Immature natural killer cell (primary cell): ENCODE measurements at places on chromosomes 7 and 10. TPM values are rescaled to one million over a fixed set of nuclear protein-coding genes. Genes with fewer than 3 reads are reported as not detected.

- DNase-seq = no peak
These were observed 281.0 kb downstream of the RPS24 start for GRCh38 chr10:78314651-78315050.

GPR37 gene
- polyA plus RNA-seq = not detected

DNA sequence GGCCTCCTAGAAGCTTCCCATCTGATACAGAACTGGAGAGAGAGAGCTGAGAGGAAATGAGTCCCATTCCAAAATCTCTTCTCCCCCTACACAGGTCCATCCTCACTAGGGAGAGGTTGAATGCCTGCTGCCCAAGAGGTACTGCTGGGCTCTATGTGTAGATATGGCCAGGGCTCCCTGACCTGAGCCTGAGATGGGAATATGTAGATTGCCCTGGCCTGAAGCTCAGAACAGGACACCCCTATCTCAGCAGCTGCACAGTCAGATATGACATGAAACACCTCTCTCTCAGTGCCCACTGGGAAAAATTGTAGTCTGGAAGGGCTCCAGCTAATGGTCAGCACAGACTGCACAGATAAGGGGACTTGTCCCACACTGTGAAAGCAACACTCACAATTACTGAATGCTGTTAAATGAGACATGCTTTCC is 3.1 kb upstream of the IFIT1B start:
- no peak for DNase-seq

DNA sequence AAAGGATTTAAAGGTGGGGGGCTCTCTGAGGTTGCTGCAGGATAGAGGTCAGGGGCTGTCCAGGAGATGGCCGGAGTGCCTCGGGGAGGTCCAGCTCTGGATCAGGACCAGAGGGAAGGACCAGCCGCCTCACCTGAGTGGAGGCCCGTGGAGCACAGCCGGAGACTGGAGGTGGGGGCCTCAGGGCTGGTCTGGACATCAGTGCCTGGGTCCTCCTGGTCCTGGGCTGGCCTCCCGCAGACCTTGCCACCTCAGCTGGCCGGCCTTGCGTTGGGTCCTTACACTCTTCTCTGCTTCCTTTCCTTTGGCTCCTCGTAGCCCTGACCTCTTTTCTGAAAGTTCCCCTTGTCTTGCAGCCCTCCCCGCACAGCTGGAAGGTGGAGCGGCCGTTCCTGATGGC is 2.0 kb downstream of the SUN1 start:
- DNase-seq = no peak

PKD2L1 gene
- not detected for polyA plus RNA-seq

ELOVL3 gene
- polyA plus RNA-seq = not detected

DNA sequence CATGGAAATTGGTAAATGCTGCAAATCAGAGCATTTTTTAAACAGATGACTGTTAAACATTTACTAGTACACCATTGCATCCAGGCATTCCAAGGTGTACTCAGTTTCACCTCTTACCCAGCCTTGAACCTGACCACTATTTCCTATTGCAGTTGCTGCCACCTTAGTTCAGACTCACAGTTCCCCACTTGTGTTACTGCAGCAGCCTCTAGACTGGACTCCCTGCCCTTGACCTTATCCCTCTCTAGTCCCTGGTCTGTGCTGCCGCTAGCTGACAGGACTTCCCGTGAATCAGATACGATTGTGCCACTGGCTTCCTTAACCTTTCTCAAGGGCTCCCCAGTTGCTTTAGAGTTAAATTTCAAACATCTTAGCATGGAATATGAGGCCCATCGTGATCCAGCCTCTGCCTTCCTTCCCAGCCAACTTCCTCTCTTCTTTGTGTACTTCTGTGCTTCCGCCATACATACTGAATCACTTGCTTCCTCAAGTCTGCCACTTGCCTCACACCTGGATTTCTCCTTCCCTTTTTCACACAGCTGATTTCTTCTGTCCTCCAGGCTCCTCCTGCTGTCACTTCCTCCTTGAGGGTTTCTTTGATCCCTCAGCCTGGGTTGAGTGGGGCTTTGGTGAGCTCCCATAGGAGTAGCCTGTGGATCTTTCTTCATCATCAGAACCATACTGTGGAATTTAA is 118.7 kb upstream of the GJD4 start:
- no peak for DNase-seq

DNA sequence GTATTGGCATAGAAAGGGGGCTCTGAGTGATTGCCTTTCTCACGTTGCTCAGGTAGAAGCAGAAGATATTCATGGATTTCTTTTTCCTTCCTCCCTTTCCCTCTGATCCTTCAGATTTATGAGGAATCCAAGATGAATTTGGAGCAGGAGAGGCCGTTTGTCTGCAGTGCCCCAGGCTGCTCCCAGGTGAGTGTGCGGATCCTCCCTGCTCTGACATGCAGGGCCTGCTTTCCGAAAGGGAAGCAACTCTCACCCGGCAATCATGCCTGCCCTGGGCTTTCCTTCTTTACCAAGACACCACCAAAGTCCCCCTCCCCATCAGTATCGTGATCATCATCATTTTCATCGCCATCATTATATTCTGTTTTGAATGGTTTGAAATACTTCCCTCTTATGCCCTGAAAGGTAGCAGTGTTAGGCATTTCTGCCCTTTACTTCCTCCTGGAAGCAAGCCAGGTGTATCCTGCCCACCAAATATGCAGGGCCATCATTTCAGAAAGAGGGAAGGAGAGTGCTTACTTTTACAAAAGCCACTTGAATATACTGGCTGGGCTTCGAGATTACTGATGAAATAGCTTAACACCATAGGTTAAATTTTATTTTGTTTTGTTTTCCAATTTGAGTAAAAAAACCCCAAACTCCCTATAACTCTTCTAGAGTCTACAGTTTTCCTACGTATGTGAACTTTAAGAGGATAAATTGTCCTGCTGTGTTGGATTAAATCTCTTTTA is 75.9 kb downstream of the CREB5 start:
- DNase-seq = no peak

- DNase-seq = no peak
These were observed 245.7 kb downstream of the TCERG1L start for GRCh38 chr10:131065673-131066305.

CALCR gene
- not detected for polyA plus RNA-seq

DNA sequence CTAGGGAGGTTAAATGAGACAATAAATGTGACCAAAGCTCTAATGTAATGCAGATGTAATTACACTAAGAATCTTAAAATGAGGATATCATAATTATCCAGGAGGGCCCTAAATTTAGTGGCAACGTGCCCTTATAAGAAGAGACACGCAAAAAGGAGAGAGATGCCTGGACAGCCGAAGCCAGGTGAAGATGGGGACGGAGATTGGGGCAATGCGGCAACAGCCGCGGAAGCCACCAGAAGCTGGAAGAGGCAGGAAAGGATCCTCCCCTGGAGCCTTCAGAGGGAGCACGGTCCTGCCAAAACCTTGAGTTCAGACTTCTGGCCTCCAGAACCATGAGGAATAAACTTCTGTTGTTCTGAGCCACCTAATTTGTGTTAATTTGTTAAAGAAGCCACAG is 25.3 kb upstream of the C10orf71 start:
- no peak for DNase-seq

DNA sequence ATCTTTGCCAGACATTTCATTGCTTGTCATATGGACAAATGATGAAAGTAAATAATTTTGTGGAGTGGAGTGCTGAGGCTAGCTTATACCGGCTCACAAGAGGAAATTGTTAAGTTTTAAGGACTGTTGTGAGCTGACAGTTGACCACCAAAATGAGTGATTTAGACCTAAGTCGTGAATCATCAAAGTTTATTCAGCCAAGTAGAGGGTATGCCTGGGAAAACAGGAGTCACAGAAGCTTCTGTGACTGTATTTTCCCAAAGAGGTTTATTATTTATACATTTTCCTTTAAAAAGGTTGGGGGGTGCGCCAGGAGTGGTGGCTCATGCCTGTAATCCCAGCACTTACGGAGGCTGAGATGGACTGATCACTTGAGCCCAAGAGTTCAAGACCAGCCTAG is 21.8 kb downstream of the MRPS24 start:
- no peak for DNase-seq

HOXA10 gene
- 6.2 TPM for polyA plus RNA-seq

PLPP4 gene
- polyA plus RNA-seq = not detected

- DNase-seq = peak; percentile 69
These were observed 14.7 kb downstream of the SEC24C start for GRCh38 chr10:73758704-73759511.

TMEM225B gene
- polyA plus RNA-seq = 6.5 TPM

DNA sequence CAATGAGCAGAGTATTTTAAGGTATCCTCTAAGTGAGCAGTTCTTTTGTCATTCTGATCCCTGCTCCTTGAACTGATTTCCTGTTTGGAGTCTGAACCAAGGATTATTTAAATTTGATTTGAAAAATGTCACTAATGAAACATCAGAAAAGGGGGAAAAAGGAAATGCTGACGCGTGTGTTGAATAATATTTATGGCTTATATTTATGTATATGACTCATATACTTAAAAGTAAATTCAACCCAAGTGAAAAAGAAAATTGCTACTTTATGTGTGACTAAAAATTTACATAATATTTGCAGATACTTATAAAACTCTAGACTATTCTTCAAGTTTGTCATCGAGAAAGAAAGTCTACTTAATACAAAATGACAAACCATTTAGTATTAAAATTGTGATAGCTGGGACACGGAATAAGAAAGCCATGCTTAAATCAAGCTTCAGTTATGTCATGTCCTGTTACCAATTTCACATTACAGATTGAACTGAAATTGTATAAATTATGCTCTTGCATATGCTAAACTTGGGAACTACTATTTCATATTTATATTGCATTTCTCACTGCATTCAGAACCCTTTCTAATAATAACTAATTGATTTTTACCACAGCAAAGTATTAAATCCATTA is 649.9 kb downstream of the MAGI2 start:
- DNase-seq = no peak

DNAJC12 gene
- polyA plus RNA-seq = not detected

DNA sequence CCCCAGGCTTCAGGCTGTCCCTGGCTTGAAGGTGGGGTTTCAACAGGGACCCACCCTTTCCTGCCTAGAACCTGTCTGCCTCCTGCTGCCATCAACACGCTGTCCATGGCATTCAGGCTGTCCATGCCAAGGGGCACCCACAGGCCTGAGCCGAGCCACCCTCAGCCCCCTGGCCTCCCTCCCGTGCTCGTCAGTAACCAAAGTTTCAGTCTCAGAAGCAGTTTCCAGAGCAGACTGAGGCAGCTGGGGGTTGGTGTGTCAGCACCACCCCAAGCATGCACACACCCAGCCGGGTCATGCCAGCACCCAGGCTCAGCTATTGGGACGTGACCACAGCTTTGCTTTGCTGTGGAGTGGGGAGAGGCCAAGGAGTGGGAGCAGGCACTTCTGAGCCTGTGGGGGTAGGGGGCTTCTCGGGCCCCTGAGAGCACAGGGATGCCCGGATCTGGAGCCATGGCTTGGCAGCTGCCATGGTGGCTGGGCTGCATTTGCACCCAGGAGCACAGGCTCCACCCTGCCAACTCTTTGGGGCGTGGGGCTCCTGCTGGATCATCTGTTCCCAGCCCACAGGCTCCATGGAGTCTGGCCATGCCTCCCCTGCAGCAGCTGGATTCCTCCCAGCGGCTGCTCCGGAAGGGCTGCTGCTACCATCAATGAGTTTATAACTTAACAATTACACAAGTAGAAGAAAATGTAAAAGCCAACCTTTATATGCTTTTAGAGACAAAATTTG is 314.5 kb upstream of the SEMA3C start:
- no peak for DNase-seq

- no peak for DNase-seq
These were observed 493.4 kb upstream of the ZMIZ1 start for GRCh38 chr10:78575400-78575799.

DNA sequence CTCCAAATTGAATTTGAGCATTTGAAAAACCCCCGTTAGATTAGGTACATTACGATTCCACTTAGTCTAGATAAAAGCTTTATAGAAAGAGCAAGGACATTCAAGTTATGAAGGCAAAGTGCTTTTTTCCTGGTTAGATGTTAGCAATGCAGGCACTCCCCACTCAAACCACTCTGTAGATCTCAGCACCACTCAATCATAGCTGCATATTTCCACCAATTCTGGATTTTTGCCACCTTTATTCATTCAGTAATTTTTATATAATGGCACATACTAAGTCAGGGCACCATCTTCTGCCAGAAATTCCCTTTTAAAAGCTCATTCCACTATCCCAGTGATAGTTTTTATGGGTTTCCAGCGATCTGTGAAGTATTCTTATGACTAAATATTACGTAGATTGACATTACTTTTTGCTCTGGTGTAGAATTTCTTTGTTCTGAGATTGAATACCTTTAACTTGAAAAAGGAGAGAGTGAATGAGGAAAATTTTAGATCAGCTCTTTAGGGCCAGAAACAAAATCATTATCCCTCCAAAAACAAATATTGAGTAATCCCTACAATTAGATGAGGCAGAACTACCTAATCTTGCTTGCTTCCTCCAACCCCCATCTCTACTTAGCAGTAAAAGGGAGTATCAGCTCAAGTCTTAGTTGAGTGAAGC is 51.6 kb downstream of the RNLS start:
- DNase-seq = no peak

PRLHR gene
- not detected for polyA plus RNA-seq

DNA sequence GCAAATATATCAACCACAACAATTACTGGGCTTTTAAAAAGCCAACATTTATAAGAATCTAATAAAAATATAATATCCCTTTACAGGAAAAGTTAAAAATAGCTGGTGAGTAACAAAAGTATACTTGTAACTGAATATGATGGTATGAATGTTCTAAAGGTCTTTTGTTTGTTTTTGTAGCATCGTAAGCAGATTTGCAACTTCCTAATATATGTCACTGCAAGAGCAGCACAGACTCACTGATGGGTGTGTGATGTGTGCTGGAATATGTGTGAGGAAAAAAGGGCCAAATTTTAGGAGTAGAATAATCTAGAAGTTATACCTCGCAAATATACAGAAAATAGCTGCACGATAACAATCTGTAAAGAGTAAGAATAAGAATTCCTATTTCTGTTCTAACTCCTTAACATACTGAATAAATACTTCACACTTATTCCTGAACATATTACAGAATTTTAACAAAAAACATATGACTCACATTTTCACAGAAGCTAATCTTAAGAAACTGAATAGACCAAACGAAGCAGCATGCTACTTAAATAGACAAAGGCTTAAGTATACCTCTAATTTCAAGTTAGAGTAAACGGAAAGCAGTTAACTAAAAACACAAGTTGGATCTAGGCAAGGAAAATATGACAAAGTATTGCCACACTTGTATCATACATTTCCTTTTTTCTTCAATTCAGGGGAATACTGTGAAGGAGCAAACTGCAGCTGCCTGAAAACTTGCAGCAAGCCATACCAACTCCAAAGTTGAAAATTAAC is 9.6 kb downstream of the ETV1 start:
- DNase-seq = no peak

- DNase-seq = no peak
These were observed 81.4 kb downstream of the SPDYE5 start for GRCh38 chr7:75573477-75574019.

DNA sequence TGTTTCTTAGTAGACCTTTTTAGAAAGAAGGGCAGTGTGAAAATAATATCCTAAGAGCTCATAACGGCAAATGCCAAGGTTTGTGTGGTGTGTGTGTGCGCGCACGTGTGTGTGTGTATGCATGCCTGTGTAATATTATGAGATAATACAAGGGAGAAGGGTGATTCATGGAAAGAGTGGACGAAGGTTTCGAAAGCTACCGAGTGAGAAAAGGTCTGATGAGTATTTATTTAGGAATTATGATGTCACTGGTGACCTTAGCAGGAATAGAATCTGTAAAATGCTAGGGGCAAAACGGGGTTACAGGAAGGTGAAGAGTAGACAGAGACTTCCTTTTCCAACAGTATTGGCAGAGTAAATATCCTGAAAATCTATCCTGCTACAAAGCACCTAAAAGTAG is 107.3 kb downstream of the AHR start:
- no peak for DNase-seq
